Daoy (cell line): ENCODE measurements at places on chromosomes 6 and 20. TPM values are rescaled to one million over a fixed set of nuclear protein-coding genes. Genes with fewer than 3 reads are reported as not detected.

DNA sequence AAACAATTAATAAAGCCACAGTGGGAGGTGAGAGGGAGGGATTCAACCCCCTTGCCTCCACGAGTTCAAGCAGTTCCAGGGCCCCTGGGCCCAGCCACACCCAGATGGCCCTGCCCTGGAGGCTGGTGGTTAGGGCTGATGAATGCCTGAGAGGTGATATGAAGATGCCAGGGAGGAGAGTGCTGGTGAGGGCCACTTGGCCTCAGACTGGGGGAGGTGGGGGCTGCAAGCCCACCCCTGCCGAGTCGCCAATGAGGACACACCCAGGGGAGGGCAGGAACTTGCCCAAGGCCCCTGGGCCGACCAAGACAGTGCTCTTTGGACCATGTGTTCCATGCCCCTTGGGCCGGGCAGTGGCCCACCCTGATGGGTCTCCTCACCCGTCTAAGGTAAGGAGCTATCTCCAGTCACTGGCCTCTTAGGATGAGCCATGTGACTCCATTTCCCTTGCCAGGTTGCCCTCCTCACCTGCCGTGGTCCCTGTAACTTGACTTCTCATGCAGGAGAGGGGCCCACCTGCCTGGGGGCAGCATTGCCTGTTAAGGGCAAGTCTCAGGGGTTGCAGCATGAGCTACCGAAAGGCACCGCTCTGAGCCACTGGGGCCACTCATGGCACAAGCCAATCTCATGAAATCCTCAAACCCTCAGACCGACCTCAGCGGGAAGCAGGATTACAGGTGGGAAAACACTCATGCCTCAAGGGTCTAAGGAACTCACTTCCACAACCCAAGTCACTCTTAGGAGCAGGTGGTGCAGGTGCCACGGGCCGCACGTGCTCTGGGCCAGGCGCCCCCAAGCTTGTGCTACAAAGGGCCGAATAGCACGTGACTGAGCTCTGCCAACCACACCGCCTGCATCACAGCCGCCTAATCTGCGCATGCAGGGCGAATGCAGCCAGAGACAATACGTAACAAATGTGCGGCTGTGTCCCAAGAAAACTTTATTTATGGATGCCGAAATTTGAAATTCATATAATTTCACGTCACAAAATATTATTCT, 147.4 kb upstream of the MLN start:
- DNase-seq = no peak

DNA sequence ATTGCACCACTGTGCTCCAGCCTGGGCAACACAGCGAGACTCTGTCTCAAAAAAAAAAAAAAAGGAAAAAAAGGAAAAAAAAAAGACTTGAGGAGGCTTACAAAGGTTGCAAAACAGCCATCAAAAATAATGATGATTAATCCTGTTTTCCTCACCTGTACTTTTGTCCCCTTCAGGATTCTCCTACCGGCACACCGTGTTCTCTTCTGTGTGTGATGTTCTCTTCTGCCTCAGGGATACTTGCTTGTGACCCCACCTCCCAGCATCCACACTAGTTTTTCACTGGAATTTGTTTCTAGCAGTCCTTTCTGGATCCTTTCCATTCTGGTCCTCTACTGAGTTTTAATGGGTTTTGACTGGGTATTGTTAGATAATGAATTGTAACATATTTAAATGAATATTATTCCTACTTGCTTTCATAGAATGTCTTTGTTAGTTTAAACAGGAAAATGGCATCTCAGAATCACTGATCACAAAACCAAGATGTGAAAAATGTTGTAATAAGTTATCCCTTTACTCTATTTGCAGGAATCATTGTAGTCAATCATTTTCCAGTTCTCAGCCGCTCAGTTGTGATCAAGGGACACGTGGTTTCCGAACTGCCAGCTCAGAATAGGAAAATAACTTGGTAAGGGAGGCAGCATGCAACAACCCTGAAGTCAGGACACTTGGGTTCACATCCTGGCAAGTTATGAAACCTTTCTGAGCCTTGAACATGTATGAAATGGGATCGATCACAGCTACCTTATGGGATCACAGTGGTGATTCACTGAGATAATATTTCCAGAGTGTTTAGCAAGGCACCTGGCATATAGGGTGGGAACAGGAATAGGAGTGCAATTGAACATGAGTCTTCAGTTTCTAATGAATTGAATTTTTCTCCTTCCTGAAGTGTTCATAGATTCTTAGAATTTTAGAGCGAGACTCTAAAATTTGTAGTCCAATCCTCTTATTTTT, 8.5 kb downstream of the C6orf89 start:
- DNase-seq = no peak

DNA sequence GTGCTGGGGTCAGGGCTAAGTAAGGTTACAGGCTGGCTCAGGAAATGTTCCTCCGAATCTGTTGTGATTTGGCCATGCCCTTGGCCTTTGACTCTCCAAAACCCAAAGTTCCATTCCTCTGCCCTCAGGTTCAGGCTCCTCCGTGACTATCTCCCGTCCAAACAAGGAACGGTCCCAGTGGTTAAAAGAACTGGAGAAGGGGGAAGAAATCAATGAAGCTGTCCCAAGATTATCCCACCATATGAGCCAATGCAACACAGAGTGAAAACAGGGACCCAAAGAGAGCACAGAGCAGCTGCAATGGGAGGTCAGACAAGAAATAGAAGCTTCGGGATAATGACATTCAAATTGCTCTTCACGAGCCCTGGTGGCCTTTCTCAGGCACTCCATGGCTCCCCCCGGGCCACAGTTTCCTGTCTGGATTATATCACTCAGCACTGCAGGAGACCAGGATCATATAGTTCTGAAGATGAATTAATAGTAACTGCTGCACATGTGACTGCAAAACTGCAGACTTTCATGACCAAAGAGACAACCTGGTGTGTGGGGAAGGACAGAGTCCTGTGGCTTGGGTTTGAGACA, 211.3 kb downstream of the ZNF217 start:
- no peak for DNase-seq

GRCh38 chr20:49595811-49596561, 28.0 kb upstream of the PTGIS start:
- peak; percentile 89 for DNase-seq

- DNase-seq = no peak
Observed at GRCh38 chr6:135129136-135129856, 51.8 kb upstream of the MYB start.

- no peak for DNase-seq
Observed at GRCh38 chr20:52748285-52748932, 223.7 kb upstream of the TSHZ2 start.

DNA sequence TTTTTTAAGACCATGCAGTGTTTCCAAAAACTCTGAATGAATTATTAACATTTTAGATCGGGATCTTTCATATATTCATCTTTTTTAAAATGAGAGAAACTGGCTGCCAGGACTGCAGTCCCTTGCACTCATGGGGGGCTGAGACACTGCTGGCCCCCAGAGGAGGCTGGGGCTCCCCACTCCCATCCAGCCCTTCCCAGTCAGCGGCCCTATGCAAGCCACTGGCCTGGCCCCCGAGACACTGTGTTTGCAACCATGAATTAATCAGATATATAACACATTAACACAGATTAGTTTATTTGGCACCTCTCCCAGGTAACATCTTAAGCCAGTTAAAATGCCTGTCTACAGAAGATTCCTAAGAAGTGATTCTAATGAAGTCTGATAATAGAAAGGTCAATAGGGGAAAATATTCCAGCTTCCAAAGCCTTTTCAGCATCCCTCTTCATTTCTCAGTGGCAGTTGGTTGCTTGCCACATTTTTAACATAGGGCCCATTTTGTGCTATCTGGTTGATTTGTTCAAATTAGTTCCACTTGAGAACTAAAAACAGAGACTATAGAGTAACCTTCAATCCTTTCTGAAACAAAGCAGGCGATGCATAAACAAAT, 184.4 kb upstream of the FBXL4 start:
- DNase-seq = no peak

DNA sequence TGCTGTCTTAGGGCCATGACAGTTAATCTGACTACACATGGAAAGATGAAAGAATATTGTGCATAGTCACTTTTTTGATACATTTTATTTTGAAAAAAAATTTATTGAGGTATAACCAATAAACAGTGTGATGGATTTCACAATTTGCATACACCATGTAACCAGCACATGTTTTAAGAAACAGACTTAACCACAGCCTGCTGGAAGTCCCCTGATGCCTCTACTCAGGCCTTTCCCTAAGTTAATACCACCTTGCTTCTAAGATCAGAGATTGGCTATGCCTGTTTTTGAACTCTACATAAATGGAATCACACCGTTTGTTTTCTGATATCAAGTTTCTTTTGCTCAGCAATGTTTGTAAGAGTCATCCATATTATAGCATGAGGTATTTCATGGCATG, 136.3 kb downstream of the CFAP61 start:
- DNase-seq = no peak

GRCh38 chr6:104414723-104415122, 445.0 kb downstream of the HACE1 start:
- DNase-seq = no peak

DNA sequence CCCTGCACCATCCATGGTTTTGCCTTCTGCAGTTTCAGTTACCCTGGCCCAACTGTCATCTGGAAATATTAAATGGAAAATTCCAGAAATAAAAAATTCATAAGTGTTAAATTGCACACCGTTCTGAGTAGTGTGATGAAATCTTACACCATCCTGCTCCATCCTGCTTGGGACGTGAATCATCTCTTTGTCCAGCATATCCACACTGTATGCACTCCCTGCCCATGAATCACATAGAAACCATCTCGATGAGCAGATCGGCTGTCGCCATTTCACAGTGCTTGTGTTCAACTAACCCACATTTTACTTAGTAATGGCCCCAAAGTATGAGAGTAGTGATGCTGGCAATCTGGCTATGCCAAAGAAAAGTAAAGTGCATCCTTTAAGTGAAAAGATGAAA, 105.9 kb upstream of the ID4 start:
- peak; percentile 87 for DNase-seq

DNA sequence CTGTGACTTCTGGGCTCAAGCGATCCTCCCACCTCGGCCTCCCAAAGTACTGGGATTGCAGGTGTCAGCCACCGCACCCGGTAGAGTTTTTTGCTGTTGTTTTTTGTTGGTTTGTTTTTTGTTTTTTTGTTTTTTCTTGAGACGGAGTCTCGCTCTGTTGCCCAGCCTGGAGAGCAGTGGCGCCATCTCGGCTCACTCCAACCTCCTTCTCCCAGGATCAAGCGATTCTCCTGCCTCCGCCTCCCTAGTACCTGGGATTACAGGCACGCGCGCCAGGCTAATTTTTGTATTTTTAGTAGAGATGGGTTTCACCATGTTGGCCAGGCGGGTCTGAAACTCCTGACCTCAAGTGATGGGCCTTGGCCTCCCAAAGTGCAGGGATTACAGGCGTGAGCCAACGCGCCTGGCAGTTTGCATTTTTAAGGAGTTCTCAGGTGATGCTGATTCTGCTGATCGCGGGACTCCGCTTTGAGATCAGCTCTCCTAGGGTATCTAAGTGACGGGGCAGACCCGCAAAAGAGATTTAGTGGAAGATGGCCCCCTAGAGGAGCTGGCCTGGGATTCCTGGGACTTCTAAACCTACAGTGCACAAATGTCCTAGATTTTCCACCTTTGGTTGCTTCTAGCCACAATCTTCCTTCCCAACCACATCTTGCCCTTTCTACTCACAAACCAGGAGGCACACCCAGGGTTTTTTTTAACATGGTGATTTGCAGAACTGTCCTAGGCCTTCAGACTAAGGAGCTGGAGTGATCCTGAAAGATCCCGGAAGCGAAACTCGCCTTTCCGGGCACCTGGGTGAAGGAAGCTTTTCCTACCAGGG, 45.2 kb downstream of the DPPA5 start:
- peak; percentile 45 for DNase-seq

- peak; percentile 85 for DNase-seq
Observed at GRCh38 chr20:38764567-38765318, 16.5 kb downstream of the ACTR5 start.

DNA sequence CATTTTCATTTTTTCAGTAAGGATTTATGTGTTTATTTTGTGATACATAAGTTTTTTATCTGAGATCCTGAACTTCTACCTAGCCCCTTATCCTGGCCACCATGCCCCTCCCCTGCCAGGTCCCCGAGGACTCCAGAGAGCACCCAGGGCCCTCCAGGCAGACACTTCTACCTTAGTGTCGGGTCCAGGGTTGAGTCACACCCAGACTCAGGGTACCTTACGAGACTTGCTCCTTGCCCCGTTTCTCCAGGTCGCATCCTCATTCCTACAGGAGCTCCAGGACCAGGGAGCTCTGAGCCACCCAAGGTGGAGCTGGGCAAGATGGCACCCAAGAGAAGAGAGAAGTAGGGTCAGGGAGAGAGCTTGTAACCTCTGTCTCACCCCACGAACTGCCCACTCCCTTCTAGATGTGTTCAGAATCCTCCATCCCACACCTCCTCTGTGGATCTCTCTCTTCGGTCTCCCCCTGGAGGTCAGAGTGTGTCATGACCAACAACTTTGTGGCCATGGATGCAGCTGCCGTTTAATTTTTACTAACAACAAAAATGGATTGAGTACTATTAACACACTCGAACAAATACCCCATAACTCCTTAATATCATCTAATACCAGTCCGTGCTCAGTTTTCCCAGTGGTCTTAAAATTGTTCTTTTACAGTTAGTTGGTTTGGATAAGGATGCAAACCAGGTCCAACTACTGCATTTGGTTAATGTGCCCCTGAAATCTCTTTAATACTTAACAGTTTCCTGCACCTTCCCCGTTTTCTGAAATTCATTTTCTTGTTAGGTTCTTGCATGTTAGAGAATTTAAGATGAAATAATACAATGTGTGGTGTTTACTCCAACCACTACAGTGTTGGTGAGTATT, 130.6 kb upstream of the INSM1 start:
- peak; percentile 49 for DNase-seq

DNA sequence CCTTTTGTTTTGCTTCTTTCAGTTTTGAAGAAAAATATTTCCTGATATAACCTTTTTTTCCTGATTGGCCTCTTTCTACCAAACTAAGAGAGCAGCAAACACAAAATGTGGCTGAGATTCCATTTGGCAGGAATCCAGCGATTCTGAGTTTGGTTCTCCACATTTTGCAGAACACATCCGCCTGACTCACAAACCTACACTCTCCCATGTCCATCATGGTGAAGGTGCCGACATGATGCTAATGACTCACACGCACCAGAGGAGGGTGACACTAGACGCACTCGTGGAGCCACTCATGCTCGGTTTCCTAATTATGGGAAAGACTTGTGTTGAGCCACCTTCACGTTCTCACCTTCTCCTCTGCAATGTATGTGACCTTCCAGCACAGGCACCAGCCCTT, 45.9 kb upstream of the DUSP22 start:
- DNase-seq = peak; percentile 67

- DNase-seq = no peak
Observed at GRCh38 chr6:41789390-41789724, 1.9 kb downstream of the TOMM6 start.

Gene CCDC170
- total RNA-seq = not detected in 2 replicates

Gene SOX12
- 1.1 and 1.5 TPM in 2 replicates for total RNA-seq

Gene ARG1
- not detected in 2 replicates for total RNA-seq

Gene UST
- 12.1 and 13.6 TPM in 2 replicates for total RNA-seq

Gene ZSWIM1
- 5.9 and 6.8 TPM in 2 replicates for total RNA-seq

Gene PROKR2
- not detected in 2 replicates for total RNA-seq
